Stimulated activated CD8-positive, alpha-beta memory T cell treated with anti-CD3 and anti-CD28 coated beads, Interleukin-7, amount 100 ng/mL, for 1 hour (primary cell): ENCODE measurements at places on chromosomes 11 and 22.

GRCh38 chr22:32765132-32765618 is 36.3 kb upstream of the TIMP3 start:
- no peak for DNase-seq

DNA sequence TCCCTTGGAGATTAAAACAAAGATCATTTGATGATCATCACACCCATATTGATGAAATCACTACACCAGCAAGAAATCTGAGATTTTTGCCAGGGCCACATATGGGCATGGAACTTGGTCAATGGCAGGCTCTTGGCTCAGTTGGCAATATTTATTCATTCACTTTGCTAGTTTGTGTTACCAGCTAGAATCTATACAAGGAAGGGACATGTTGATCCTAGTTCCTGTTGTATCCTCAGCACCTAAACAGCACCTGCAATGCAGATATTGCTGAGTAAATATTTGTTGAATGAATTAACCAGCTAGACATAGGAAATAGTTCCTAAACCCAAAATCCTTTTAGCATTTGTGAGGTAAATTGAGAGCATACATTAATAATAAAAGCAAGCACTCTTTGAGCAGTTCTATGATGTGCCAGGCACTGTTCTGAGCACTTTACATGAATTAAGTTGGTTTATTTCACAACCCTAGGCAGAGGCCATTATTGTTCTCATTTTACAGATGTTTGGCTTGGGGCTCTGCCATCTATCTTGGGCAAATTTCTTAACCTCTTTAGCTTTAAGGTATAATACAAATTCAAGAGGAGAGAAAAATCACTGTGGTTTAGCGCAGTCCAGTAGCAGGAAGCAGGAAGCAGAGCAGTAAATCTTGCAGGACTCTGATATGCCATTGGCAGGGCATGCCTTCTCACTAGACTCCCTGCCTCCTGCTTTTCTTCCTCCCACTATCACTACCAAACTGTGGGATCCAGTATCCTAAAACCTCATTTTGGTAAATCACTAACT is 1.6 kb downstream of the TRIM68 start:
- no peak for DNase-seq

GRCh38 chr22:46105494-46106278 is 44.6 kb upstream of the PPARA start:
- DNase-seq, result no peak

DNA sequence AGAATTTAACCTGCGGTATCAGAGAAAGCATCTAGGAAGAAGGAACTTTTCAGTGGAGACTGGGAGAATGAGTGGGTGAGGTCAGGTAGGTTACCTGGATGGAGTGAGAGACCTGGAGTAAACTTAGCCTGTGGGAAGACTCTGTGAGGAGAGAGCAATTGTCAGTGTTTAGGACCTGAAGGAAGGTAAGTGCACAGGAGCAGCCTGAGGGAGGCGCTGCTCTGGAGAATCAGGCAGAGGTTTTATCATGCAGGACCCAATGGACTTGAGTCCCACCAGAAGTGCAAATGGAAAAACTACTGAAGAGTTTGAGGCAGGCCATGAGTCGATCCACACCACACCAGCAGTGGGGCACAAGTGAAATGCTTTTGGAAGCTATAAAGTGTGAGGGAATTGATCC is 10.6 kb upstream of the IFTAP start:
- DNase-seq, result no peak

DNA sequence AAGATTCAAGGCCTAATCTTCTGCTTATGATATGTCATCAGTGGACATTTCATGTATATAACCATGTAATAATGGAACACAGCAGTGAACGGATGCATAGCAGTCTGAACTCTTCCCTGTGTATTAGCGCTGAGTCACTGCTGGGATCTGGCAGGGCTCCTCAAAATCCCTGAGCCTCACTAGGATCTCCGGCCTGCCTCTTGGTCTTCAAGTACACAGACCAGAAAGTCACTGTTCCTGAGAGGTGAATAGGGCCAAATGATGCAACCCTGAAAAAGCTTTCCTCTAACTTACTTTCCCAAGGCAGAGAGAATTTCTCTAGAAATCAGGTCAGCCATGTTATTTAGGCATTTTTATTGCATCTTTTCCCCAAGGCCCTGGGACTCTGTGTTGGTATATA is 35.0 kb downstream of the POU2AF1 start:
- DNase-seq, result no peak

DNA sequence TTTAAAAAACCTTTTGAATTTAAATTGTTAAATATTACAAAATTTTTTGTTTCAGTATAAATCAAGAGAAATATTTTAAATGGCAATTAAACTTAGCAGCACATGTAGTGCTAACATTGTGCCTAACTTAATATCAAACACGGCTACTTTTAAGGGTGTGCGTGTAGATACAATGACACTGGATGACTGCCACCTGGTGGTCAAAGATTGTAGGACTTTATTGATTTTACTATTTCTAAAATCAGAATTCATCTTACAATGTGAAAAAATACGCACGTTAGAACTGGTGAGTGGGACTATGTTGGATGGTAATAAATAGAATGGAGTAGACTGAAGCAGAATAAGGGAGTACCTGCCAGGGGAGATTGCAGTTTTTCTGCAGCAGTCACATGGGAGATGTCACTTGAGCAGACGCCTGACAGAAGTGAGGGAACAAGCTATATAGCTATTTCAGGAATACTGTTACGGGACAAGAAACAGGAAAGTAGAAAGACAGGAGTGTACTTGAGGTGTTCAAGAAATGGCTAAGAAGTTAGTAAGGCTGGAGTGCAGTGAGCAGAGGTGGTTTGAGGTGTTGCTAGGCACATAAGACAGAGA is 52.9 kb downstream of the UVRAG start:
- DNase-seq, result no peak

DNA sequence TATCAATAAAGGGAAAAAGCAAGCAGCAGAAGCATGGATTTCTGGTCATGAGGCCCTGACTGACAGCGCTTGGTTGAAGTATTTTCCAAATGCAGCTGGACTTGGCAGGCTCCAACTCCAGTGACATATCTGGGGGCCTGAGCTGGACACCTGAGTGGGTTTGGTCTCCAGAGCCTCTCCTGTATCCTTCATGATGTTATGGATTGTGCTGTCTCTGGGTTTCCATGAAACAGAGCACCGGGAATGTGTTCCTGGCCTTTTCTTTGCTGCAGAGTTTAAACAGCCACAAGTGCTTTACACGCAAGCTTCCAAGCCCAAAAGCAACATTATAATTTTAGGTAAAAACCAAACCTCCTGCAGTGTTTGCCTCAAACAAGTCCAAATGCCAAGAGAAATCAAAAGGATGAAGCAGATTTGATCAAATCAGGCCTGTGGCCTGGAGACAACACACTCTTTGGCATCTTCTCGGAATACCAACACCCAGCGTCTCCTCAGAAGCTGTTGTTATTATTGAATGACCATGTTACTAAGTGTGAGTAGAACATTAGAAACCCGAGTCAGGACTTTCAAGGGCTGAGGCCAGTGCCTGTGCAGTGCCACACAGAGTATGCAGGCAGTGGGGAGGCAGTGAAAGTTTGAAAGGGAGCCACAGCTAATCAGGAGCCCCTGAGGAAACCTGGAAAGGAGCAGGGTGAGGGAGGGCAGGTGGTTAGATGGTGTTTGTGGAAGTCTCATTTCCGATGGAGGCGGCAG is 42.0 kb downstream of the ME3 start:
- no peak for DNase-seq

- DNase-seq, result no peak
Observed at GRCh38 chr11:8948886-8949285, 6.1 kb upstream of the ASCL3 start.

- no peak for DNase-seq
Observed at GRCh38 chr22:32348031-32348611, 9.5 kb upstream of the RFPL3 start.

DNA sequence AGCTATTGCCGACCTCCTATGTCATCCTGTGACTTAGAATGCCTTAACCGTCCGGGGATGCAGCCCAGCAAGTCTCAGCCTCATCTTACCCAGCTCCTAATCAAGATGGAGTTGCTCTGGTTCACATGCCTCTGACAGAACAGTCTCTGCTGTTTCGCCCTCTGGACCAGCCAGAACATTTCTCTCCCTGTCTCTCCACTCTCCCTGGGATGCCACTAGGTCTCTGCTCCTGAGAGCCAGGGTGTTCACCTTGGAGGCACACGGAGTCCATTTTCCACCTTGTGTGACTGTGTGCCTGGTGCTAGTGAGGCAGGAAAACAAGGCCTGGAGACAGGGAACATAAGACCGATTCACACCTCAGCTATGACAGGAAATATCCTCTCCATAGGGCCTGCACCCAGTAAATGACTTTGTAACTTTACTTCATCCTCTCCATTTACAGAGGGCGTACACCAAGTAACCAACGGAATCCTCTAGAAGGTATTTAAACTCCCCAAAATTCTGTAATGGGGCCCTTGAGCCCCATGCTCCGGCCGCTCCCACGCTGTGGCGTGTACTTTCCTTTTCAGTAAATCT is 16.8 kb upstream of the B4GALNT4 start:
- DNase-seq, result no peak

- no peak for DNase-seq
Observed at GRCh38 chr11:19595840-19596751, 116.5 kb upstream of the NAV2 start.

DNA sequence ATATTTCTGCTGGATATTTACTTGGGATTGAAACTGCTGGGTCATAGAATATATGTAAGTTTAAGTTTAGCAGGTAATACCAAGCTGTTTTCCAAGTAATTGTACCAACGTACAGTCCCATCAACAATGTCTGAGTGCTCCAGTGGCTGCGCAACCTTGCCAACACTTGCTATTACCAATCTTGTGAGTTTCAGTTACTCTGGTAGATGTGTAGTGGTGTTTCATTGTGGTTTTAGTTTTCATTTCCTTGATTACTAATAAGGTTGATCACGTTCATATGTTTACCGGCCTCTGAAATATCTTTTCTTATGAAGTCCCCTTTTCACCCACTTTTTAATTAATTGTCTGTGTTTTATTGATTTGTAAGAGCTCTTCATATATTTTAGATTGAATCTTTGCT is 370.6 kb upstream of the CADM1 start:
- no peak for DNase-seq

- DNase-seq, result no peak
Observed at GRCh38 chr11:130527636-130528297, 79.3 kb downstream of the ADAMTS15 start.

DNA sequence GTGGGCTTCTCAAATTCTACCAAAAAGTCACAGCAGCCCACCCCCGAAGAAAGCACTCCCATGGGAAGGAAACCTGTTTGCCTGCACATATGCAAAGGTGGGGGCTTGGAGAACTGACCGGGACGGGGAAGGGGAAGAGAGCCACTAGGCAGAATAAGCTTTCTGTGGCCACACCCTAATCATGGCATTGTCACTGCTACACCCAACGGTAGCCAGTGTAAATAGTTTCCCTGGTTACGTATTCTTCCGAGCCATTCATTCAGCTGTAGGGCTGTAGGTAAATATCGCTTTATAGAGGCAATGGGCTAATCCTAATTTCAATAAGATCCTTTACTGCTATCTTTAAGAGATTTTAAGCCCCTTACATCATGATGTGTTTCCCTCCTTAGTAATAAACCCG is 61.7 kb downstream of the PRDM11 start:
- DNase-seq, result no peak

GRCh38 chr11:33691066-33691864 is 9.4 kb downstream of the C11orf91 start:
- no peak for DNase-seq
